ENCODE measurements at places on chromosomes 13 and 19.
A peak's percentile ranks its signal among the peaks of the same experiment; 100 is the strongest.

GRCh38 chr19:54725321-54725720 lies 1.1 kb downstream of the KIR3DL3 start:
- H3K4me3 ChIP-seq: no peak overlapping the region
- H3K4me1 ChIP-seq: no peaks in the 10 kb centered on the region
- H3K36me3 ChIP-seq: no peaks in the 10 kb centered on the region
- DNase-seq: no peak
- H3K27ac ChIP-seq: no peak overlapping the region
- peaks cover 3% of the 10 kb centered on the region for H3K27me3 ChIP-seq

DNA sequence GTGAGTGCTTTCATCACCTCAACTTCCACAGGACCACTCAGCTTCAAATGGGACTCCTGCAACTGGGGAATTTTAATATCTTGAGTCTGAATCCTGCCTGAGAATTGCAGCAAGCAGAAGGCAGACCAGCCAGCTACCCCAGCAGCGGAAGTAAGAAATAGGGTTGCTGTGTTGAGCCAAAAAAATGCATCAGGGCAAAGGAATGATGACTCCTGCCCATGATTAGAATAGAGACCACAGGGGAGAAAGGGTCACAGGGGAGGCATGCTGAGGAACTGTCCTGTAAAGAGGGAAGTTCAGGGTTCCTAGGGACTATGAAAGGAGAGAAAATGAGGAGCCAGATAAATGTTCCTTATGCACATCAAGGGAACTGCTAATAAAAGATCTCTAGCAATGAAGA lies 370.2 kb downstream of the KCTD12 start:
- H3K4me3 ChIP-seq: no peak overlapping the region
- peaks cover 12% of the 10 kb centered on the region for H3K27me3 ChIP-seq
- no peak overlapping the region for H3K27ac ChIP-seq
- DNase-seq: no peak

- DNase-seq: no peak
- peaks cover 25% of the 10 kb centered on the region for H3K4me1 ChIP-seq
- H3K27ac ChIP-seq: no peak overlapping the region
- H3K36me3 ChIP-seq: peaks cover 14% of the 10 kb centered on the region
These were observed 32.2 kb upstream of the TPT1 start for GRCh38 chr13:45373162-45373547.

DNA sequence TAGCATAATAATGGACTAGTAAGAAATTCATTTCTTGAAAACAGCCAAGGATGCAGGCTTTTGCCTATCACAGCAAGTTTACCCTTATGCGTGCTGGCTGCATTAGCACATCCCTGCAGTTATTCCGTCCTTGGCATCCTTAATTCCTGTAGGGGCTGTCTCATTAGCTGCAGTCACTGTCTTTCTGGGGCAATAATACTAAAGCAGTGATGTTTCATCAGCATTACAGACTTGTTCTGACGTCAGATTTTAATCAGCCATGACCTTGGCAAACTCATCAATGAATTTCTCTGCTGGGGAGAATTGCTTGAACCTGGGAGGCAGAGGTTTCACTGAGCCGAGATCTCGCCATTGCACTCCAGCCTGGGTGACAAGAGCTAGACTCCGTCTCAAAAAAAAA lies 103.7 kb downstream of the RXFP2 start:
- no peaks in the 10 kb centered on the region for H3K36me3 ChIP-seq
- H3K27ac ChIP-seq: no peak overlapping the region
- no peak for DNase-seq
- H3K4me3 ChIP-seq: no peak overlapping the region
- H3K27me3 ChIP-seq: peaks cover 46% of the 10 kb centered on the region

- H3K36me3 ChIP-seq: no peaks in the 10 kb centered on the region
- peak; percentile 36 for DNase-seq
- H3K4me1 ChIP-seq: peaks cover 40% of the 10 kb centered on the region
- H3K4me3 ChIP-seq: peak overlapping the region; percentile 76
These were observed 418 bp downstream of the ZNF444 start for GRCh38 chr19:56141417-56141993.

- no peak overlapping the region for H3K4me3 ChIP-seq
- H3K36me3 ChIP-seq: peaks cover 9% of the 10 kb centered on the region
- no peaks in the 10 kb centered on the region for H3K27me3 ChIP-seq
- no peak for DNase-seq
These were observed 34.9 kb downstream of the KDM4B start for GRCh38 chr19:5003781-5004180.
